ENCODE measurements at places on chromosomes 2 and 18.
A peak's percentile ranks its signal among the peaks of the same experiment; 100 is the strongest.

GRCh38 chr18:9612977-9613376, 1.4 kb downstream of the PPP4R1 start:
- DNase-seq: peak; percentile 5

DNA sequence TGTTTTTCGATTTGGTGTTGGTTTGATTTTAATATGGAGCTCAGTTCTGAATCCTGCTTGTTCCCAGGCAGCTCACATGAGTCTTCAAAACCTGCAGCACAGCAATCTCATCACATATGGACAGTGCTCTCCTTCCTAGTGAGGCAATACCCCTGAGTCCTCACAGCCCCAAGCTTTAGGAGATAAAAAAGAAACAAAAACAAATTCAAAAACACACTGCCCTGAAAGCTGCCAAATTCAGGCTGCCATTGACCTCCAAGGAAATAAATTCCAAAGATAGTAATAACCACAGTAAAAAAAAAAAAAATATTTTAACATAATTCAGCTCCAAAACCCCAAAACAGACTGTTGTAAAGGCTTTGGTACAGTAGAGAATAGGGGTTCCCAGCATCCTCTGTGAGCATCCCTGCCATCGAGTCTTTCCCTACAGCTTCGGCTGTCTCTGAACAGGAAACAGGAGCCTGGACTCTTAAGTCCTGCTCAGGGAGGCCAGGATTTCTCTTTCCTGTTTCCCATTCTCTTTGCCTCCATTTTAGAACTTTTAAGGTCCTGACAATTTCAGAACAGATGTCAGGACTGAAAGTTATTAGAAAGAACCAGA, 14.7 kb upstream of the SP3 start:
- DNase-seq: no peak

DNA sequence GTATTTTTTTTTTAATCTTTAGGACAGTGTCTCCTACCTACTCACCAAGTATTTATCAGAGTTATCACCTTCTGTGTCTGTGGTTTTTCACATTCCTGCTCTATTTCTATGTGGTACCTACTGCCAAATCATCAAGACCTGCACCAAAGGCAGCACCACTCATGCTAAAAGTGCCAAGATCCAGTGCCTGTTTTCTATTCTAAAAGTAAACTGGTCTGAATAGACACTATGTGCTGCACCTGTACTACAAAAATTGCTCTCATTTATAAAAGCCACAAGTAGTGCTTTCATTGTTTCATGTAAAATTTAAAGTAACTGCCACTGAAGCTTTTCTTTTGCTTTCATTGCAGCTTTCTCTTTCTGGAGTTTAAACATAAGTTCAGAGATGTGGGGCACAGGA, 103.9 kb upstream of the GULP1 start:
- DNase-seq: no peak

DNA sequence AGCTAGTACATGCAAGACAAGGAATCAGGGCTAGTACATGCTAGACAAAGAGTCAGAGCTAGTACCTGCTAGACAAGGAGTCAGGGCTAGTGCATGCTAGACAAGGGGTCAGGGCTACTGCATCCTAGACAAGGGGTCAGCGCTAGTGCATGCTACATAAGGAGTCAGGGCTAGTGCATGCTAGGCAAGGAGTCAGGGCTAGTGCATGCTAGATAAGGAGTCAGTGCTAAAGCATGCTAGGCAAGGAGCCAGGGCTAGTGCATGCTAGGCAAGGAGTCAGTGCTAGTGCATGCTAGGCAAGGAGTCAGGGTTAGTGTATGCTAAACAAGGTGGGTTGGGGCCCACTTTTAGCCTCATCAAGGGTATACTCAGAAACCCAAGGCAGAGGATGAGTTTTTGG, 90.1 kb upstream of the FAM136A start:
- DNase-seq: no peak

GRCh38 chr2:169933124-169933711, 106.0 kb downstream of the UBR3 start:
- DNase-seq: no peak

DNA sequence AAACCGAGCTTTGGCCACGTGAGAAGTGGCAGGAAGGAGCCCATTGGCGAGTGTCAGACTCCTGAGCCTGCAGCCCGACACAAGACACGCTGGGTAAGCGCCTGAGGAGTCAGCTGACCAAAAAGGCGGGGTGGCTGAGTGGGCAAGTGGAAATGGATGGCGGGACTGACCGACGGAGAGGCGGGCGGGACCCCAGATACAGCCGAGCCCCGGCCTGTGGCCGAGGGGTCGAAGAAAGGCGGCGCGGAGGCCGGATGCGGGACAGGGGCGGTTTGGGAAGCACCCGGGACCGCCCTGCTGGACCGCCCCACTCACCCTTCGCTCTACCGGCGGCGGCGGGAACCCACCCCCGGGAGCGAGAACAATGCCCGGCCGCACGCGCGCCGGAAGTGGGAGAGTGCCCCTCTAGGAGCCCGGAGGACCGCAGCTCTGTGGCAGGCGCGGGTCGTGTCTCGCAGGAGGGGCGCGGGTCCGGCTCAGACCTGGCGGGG, 22.8 kb downstream of the ZSCAN30 start:
- DNase-seq: peak; percentile 80

- DNase-seq: no peak
Observed at GRCh38 chr2:150610670-150611279, 123.3 kb upstream of the RND3 start.

DNA sequence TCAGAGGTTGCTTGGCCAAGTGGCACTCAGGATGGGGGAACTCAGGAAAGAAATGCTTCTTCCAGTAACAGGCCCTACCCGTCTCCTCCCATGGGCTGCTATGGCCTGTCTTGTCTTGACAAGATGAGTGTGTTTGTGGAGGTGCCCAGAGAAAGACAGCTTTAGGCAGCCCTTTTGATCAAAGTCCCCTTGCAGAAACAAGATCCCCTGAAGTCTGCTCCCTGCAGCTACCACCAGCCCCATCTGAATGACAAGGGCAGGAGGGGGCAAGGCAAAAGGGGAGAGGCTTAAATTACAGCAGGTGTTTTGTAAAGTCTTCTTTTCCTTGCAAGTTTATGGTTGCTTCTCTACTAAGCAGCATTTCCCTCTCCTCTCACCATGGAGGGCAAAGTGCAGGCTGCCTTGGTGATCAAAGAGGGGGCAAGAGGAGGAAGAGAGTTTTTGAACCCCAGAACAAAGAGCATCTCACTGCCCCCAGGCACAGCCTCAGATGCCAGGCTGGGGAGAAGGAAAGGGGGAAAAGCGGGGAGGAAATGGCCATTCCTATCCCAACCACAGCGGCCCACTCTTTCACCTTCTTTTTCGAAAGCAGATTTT, 6.7 kb downstream of the EVA1A start:
- no peak for DNase-seq

- DNase-seq: no peak
Observed at GRCh38 chr2:136917411-136917881, 152.1 kb downstream of the THSD7B start.

GRCh38 chr2:23681356-23682140, 245.4 kb downstream of the ATAD2B start:
- DNase-seq: no peak

GRCh38 chr2:38551746-38552145, 51.0 kb downstream of the HNRNPLL start:
- no peak for DNase-seq

Data from CD4-positive, alpha-beta T cell treated with Interleukin-10 for 1 hour (primary cell).